ENCODE measurements at places on chromosomes 2 and 18.

DNA sequence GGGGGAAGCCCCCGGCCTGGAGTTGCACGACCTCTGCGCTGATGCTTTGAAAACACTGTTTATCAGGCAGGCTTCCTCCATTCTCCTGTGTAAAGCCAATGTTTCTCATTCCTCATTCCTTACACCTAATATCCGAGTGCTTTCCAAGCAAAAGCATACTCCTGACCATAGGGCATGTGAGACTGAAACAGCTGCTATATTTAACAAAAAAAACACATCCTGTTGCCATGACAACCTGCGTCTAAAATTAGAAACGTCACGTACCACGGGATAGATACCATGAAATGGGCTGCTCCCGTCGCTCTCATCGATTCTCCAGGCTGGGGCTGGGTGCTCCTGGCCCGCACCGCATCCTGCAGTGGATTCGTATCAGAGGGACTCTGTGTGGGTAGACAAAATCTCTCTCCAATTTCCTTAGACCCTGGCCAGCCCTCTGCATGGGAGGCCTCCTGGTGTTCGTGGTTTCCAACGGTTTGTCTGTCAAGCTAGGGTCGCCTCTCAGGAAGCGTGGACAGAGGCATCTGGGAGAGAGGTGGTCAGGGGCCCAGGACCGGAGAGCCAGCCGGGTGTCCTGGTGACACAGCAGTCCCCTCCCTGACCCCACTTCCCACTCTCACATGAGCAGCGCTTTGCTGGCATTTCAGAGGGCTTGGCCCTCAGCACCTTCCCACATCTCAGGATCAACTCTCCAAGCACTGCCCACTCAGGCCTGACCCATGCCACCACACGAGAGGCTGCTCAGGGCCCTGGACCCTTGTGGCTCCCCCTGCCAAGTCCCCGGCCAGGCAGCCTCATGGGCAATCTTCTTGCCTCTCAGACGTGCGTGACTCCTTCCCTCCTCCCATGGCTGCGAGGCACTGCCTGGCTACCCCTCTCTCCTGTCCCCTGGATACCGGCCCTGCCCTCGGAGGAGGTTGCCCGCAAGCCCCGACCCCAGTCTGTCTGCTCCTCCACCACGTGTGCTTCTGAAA, 268.1 kb downstream of the NDUFA10 start:
- DNase-seq = no peak

GRCh38 chr2:65429786-65430602, 2.4 kb downstream of the SPRED2 start:
- DNase-seq = no peak

DNA sequence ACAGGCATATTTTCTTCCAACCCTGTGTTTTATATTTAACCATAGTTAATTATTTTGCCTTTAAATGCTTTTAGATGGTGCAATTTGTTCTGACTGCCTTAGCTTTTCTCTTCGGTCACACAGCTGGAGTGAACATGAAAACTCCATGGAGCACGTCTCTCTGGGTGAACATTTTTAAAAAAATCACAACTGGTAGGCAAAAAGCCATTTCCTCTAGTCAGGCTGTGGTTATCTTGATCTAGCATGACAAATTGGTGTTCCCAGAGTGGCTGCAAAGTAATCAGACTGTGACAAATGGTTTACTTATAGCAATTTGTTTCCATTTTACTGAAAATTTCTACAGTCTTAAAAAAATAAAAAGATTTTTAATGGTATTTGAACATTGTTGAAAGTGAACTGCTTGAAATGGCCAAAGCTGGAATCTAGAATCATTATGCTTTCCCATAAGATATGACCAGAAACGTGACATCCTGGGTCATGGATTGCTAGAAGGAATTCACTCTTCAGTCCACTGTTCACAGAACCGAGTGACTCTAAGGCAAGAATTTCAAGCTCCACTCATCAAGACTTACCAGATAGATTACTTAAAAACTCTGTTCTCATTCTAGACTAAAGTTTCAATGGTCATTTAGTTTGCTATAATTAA, 703.6 kb downstream of the CPS1 start:
- no peak for DNase-seq

DNA sequence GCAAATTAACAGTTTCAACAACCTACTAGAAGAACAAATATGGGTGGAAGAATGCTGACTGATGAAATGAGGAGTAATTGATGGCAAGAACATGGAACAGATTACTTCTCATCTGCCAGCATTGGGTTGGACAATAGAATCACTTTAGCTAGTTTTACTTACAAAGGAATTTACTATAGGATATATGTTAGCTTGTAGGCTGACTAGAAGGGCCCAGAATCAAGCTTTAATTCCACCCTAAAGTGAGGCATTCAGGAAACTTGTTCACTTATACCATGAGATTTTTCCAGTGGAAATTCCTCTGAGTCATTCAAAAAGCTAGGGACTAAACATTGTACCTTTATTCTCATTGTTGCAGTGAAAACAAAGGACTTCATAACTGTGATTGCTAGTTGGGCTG, 5.0 kb upstream of the ZSWIM2 start:
- DNase-seq = no peak

GRCh38 chr2:152835674-152836073, 117.3 kb downstream of the ARL6IP6 start:
- DNase-seq = no peak

- DNase-seq = peak; percentile 48
These were observed 874 bp downstream of the WDR43 start for GRCh38 chr2:28895189-28895893.

GRCh38 chr2:4762951-4763376, 929.2 kb upstream of the SOX11 start:
- DNase-seq = no peak

DNA sequence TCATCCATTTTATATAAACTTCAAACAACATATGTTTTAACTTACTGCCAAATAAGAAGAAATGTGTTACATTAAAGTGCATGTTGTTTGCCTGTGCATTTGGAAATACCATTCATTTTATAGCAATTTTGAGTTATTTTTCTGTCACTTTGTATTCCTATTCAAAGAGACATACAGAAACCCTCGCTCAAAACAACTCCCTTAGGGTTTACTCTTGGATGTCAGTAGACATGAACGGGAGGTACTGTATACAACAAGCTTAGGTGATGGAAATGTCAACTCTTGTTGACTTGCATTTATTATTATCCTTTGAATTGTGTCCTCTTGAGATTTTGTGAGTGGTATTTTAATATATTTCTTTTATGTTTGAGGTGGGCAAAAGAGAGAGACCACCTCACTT, 132.3 kb downstream of the CAMKMT start:
- no peak for DNase-seq

DNA sequence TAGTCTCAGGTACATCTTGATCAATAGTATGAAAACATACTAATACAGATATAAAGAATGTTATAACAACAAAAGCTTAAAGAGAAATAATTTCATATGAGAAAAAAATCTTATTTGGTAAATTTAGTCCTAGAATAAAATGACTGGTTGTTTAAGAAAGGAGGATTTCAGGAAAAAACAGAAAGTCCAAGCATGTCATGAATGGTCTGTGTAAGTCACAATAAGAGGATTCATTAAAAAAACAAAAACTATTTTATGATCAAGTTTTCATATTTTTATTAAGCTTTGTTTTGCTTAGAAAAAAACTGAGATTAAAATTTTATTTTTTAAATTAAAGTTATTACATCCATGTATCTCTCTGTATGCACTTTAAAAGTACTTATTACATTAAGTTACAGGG, 353.9 kb upstream of the SPHKAP start:
- no peak for DNase-seq

- DNase-seq = no peak
These were observed 678.1 kb upstream of the SLC8A1 start for GRCh38 chr2:41129988-41130387.

GRCh38 chr2:202442882-202443281, 66.8 kb downstream of the BMPR2 start:
- DNase-seq = no peak
